ENCODE measurements at places on chromosomes 6 and 20.

GRCh38 chr6:35468980-35469750 lies 964 bp downstream of the RPL10A start:
- DNase-seq: no peak

DNA sequence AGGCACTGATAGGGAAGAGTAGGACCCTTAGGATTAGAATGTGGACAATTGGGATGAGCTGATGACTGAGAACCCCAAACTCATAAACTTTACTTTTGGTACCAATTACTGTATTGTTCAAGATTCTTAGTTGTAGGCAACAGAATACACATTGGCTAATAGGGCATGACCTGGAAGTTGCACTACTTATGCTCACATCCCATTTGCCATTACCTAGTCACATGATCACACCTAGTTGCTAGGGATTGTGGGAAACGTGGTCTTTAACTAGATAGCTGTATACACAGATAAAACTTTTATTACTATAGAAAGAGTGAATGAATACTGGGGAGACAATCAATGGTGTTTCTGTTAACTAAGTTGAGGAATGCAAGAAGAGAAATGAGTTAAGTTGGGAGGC lies 113.4 kb upstream of the AKIRIN2 start:
- DNase-seq: no peak

- DNase-seq: no peak
Measured at GRCh38 chr20:36818185-36818584, 44.6 kb upstream of the DSN1 start.

GRCh38 chr6:27624694-27625262 lies 151.9 kb upstream of the ZNF184 start:
- DNase-seq: no peak

DNA sequence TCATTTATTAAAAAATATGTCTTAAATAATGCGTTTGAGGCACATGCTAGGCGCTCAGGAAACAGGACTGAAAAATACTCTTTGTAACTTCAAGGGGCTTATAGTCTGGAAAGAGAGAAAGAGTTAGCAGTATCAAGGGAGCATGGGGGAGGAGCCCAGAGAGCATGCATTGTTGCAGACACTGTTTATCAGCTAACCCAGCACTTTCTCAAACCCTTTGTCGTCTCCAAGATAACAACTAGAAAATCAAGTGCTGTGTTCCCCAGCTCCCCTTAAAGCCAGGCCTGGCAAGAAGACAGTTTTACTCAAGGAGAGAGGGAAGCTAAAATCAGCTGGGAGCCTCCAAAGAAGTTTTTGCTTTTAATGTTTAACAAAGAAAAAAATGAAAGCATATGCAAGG lies 98.4 kb downstream of the PERP start:
- DNase-seq: no peak

DNA sequence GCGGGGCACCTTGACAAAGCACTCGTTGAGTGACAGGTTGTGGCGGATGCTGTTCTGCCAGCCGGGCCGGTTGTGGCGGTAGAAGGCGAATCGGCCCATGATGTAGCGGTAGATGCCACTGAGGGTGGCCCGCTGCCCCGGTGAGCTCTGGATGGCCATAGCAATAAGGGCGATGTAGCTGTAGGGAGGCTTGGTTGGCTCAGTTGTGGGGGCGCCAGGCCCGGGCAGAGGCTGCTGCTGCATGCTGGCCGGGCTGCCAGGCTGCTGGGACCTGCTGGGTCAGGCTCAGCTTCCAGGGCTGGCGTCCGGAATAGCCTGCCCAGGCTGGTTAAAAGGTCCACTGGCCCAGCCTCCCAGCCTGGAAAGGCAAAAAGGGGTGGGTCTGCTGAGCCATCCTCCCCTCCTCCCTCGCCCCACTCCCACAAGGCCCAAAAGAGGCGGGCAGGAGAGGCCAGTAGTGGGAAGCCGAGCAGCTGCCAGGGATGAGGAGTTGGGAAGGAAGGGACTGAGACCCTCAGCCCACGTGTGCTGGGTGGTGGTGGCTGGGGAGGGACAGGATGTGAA lies at the start of gene FOXS1:
Gene FOXS1 (minus strand): TSS at position 305 of the 564 bp plus-strand sequence. CDS start 62 bp downstream, at position 243.
- no peak for DNase-seq

DNA sequence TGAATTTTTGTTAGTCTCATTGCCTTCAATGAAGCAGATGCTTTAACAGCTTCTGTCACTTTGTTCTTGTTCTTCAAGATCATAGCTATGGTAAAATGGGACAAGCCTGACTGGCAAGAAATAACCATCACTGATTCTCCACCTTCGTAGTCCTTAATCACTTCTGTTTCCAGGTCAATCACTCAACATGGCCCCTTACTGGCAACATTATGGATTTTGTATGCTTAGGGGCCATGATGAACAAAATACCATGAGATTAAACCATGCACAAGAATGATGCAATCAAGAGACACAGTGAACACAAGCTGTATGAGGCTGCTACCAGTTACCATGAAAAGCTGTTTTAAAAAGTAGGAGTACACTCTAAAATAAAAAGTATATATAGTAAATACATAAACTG lies 32.8 kb downstream of the ADNP start:
- no peak for DNase-seq

- DNase-seq: no peak
Measured at GRCh38 chr6:109879521-109879920, 98.6 kb upstream of the GPR6 start.

GRCh38 chr6:151179321-151179720 lies 60.4 kb upstream of the AKAP12 start:
- DNase-seq: no peak

GRCh38 chr6:68695403-68695802 lies 60.3 kb downstream of the ADGRB3 start:
- DNase-seq: no peak

- DNase-seq: no peak
Measured at GRCh38 chr20:33304046-33304445, 21.0 kb downstream of the BPIFB1 start.

DNA sequence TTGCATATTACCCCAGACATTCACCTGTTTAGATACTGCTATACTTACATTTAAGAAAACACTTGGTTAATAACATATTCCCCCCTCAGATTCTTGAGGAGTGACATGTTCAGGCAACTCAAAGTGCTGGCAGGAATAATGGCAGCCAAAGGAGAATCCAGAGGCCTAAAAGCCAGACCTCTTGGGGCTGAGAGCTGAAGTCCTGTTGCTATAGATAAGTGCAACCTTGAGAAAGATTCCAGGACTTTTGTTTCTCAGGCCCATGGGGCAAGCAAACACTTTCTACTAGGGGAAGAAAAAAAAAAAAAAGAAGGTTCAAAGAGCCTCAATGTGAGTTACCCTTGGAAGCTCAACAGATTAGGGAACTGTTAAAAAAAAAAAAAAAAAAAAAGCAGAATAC lies 132.8 kb upstream of the BEND3 start:
- DNase-seq: no peak

DNA sequence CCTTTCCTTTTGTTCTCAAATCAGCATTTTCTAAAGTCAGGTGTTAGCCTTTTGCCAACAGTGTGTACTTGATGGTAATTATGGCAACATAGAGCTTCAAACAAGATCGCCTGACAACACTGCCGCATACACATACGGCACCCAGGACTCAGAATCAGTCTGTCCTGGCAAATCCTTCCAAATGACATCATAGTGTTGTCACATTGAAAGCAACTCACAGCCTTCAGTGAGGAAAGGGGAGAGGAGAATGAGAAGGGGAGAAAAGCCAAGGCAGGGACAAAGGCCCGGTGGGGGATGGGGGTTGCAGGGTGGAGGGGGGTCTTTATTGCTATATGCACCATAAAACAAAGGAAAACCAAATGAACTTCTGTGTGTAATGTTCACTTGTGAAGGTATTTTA lies 65.7 kb upstream of the PTGIS start:
- DNase-seq: no peak

- DNase-seq: no peak
Measured at GRCh38 chr6:1395941-1396908, 6.8 kb downstream of the FOXF2 start.

- no peak for DNase-seq
Measured at GRCh38 chr20:33005132-33005566, 916 bp upstream of the SUN5 start.

DNA sequence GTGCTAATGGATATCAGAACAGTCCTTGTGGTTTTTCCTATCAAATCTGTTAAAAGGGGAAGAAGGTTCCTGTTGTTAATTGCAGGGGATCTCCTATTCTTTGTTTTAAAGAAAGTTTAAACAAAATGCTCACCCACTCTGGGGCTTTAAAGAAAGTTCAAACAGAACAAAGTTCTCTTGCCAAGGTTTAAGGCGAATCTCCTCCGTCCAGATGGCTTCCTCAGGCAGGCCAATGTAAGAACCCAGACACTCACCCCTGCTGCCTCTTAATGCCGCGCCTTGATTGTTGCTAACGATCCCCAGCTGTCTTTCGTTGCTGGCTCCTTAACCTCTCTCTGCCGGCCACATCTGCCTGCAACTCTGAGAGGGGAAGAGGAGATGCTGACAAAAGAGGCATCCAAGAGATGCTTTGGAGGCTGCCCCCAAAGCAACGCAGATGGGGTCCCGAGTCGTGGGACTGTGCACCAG lies 235.0 kb upstream of the PRDM1 start:
- no peak for DNase-seq

DNA sequence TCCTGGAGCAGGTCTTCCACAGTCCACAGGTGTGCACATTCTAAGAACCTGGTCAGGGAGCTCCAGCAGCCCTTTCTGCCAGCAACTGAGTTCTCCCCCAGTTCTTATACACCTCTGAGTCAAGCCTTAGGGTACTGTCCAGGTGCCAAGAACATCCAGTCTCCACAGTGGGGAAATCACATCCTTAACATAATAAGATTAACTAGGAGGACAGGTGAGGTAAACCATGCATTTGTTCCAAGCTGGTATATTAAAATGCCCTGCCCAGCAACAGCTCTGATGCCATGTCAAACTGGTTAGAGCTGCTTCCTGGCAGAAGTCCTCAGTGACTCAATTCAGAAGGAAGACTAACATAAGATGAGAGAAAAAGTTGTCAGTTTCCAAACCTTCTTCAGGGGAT lies 303.9 kb upstream of the SGK1 start:
- no peak for DNase-seq

GRCh38 chr6:167119670-167120582 lies 3.0 kb upstream of the CCR6 start:
- peak; percentile 56 for DNase-seq

GRCh38 chr6:130019326-130020072 lies 1.1 kb downstream of the L3MBTL3 start:
- DNase-seq: no peak

Measured in vagina (tissue), 2 donors.